KG1 (cell line): ENCODE measurements at places on chromosomes 4 and X.

GRCh38 chrX:65874765-65875164, 165.1 kb downstream of the VSIG4 start:
- no peak for DNase-seq

GRCh38 chr4:103018391-103019307, 856 bp downstream of the SLC9B1 start:
- DNase-seq, result no peak

DNA sequence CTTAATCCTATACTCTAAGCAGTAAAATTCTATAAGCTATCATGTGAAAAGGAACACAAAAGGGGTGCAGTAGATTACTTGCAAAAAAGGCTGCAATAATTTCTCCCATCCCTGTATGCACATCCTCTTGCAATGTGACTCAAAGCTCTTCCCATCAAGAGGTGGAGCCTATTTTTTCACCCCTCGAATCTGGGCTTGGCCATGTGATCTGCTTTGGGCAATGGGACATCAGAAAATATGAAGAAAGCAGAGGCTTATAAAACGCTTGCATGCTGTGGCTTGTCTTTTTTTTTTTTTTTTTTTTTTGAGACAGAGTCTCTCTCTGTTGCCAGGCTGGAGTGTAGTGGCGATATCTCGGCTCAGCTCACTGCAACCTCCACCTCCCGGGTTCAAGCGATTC, 33.0 kb downstream of the GEMIN8 start:
- DNase-seq, result no peak

DNA sequence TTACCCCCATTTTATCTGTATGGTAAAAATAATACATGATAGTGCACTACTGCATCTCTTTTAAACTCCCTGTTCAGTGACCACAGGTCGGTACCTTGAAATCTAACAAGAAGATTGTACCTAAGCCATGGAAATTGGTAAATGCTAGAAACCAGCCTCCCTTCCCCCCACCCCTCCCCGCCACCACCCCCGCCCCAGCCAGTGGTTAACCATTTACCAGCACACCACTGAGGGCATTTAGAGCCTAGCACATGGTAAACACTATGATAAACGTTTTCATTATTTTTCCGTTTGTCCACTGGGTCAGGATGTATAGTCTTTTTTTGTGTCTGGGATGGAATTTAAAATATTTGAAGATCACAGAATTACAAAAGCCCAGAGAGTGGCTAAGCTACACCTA, 703 bp upstream of the FTSJ1 start:
- no peak for DNase-seq

- no peak for DNase-seq
These were observed 176.4 kb downstream of the ADGRA3 start for GRCh38 chr4:22339491-22339890.

- no peak for DNase-seq
These were observed 53.3 kb downstream of the JADE1 start for GRCh38 chr4:128862608-128863311.

DNA sequence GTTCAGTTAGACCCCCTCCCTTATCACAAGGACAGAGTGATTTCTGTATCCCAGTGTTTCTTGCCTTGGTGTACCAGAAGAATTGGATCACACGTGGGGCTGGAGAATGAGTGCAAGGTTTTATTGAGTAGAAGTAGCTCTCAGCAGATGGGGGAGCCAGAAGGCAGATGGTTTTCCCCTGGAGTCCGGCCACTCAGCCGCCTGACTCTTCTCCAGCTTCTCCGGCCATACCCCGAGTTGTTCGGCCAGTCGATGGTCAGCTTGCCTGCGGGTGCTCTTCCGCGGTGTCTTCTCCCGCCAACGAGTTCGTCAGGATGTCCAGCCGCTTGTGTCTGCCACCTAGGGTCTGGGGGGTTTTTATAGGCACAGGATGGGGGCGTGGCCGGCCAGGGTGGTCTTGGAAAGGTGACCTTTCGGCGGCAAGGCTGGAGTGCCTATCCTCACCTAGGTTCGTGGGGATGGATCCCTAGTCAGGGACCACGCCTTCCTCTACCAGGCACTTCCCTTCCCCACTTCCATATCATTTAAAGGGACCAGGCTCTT, 14.5 kb downstream of the GAB1 start:
- no peak for DNase-seq

- no peak for DNase-seq
These were observed 27.7 kb upstream of the RPL34 start for GRCh38 chr4:108592674-108592986.

- no peak for DNase-seq
These were observed 301.7 kb upstream of the MAGEB2 start for GRCh38 chrX:29913647-29914046.

GRCh38 chr4:24164054-24164693, 274.3 kb upstream of the PPARGC1A start:
- DNase-seq, result no peak

DNA sequence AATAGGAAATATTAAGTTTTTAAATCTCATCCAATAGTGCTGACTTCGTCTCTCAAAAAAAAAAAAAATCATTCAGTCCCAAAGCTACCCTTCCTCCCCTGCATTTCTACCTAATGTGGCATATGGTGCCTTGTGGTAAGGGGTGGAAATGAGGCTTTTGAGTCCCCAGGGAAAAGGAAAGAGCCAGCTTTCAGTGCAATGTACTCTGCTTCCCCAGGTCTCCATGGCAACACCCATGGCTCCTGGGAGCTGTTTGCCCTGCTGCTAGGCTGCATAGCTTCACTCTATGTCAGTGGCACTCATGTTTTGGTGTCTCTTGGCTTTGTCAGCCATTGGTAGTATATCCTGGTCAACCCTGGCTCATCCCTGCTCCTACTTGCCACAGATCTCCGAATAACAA, 175.9 kb downstream of the SLC39A8 start:
- no peak for DNase-seq

GRCh38 chr4:73707269-73707875, 33.0 kb upstream of the CXCL8 start:
- DNase-seq, result no peak

- DNase-seq, result no peak
These were observed 54.8 kb upstream of the SRD5A3 start for GRCh38 chr4:55291227-55291640.

DNA sequence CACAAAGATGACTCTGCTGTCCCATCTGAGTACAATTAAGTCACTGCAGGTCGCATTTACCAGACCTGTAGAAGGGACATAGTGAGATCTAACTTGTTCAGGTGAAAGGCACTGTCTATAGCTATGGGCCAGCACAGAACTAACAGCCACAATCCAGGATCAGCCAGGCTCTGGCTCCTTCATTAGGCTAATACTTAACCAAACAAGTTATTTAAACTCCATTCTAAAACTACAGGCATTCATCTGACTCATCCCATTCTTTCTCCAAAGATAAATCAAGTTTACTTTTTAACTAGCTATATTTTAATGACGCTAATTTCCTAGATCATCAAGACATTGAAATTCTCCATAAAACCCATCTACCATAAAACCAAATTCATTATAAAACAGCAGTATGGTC, 62.5 kb downstream of the STX18 start:
- DNase-seq, result no peak

DNA sequence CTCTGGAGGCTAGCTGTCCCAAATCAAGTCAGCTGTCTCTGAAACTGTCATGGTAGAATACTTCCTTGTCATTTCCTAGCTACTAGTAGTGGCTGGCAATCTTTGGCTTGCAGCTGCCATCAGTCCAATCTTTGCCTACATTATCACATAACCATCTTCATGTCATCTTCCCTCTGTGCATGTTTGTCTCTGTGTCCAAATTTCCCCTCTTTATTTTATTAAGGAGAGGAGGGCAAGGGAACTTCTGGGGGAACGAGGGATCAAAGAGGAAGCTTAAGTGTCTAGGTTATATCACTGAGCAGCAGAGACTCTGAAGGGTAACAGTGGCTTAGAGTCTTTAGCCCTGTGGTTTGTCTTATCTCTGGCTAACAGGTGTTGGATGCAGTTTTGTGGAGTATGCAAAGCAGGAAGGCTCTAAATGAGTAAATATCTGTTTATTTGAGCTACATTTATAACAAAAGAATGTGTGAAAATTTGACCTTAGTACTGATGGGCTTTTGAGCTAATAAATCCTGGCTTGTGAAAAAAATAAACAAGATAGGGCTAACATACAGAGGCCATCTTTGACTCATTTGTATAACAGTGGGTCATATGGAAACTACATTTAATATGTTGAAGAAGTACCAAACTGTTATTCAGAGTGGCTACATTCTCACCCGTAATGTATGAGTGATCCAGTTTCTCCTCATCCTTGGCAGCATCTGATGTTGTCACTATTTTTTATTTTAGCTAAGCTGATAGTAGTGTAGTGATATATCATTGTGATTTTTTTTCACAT, 49.4 kb upstream of the ENOX2 start:
- no peak for DNase-seq

- no peak for DNase-seq
These were observed 340.9 kb upstream of the PITX2 start for GRCh38 chr4:110963662-110964280.

- no peak for DNase-seq
These were observed 163.2 kb upstream of the ETNPPL start for GRCh38 chr4:108926061-108926460.

- DNase-seq, result peak; percentile 8
These were observed 6.9 kb downstream of the SH3TC1 start for GRCh38 chr4:8205749-8206611.

GRCh38 chr4:21543514-21543913, 405.1 kb downstream of the KCNIP4 start:
- DNase-seq, result no peak

GRCh38 chr4:10582059-10582686, 102.4 kb downstream of the CLNK start:
- DNase-seq, result no peak
